ENCODE measurements at places on chromosomes 3 and 15.

- DNase-seq: no peak
Observed at GRCh38 chr3:177251755-177252154, 54.5 kb upstream of the TBL1XR1 start.

- no peak for DNase-seq
Observed at GRCh38 chr3:50289130-50289529, 3.1 kb downstream of the IFRD2 start.

DNA sequence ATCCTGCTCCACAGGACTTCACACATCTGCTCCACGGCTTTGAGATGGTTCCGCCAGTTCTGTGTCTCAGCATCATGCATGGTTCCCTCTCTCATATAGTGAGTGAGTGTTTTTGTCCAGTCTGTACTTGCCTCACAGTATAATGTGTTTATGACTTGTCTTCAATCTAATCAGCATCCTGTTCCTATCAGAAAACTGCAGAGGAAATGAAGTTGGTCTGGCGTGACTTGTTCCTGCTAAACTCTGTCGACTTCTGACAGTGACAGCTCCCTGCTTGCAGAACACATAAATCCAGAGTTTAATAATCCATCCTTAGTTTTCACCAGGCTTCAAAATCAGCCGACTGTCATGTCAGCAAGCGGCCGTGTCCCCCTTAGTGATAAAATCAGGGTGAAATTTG lies 222.3 kb downstream of the SLCO3A1 start:
- DNase-seq: no peak

DNA sequence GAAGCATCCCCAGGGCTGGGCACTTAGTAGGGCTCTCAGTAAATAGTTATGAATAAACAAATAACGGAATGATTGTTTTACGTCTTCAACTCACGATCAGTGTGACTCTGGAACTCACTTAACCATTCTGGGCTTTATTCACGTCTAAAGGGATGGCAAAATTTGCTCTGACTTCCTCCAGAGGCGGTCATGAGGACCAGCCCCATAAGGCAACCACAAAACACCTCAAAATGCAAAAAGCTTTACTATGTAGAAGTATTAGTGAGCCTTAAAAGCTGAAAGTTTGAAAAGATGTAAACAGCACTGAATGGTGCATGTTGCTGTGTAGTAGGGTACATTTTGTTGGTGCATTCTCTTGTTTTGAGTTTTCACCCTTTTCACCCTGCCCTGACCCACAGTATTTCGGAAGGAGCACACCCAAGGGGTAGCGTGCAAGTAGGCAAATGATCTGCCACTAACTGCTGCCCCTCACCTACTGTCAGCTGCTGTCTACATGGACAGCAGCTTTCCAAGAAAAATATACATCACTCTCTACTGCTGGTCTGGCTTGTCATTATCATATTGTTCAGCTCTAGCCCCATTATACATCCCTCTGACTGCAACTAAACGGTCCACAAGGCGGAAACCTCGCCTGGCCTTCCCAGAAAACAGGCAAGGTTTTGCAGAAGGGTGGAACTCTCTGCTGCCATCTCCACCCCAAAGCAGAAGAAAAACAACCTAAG lies 308.5 kb upstream of the PROK2 start:
- DNase-seq: no peak

DNA sequence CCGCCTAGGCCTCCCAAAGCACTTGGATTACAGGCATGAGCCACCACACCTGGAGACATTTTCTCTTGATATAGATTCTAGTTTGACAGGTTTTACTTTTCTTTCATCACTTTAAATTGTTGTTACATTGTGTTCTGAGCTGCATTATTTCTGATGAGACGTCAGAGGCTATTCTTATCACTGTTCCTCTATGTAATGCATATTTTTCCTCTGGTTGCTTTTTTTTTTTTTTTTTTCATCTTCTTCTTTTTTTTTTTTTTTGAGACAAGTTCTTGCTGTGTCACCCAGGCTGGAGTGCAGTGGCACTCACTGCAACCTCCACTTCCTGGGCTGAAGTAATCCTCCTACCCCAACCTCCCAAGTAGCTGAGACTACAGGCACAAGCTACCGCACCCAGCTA lies 41.2 kb downstream of the TRA2B start:
- DNase-seq: no peak

DNA sequence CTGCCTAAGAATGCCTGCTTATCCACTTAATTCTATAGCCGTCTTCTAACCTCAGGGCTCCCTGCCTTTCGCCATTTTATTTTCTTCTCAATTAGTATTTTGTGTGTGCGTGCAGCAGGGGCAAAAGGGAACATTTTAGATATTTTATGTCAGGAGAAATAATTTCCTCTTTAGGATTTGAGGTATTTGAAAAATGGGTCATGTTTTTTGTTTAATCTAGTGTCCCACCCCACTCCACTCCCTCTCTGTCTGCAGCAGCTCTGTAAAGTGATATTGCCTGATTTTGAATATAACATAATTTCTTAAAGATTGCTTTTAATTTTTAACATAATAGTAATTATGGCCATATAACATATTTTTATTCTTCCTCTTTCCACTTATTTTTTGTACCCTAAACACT lies 593.2 kb upstream of the DPPA4 start:
- DNase-seq: no peak

DNA sequence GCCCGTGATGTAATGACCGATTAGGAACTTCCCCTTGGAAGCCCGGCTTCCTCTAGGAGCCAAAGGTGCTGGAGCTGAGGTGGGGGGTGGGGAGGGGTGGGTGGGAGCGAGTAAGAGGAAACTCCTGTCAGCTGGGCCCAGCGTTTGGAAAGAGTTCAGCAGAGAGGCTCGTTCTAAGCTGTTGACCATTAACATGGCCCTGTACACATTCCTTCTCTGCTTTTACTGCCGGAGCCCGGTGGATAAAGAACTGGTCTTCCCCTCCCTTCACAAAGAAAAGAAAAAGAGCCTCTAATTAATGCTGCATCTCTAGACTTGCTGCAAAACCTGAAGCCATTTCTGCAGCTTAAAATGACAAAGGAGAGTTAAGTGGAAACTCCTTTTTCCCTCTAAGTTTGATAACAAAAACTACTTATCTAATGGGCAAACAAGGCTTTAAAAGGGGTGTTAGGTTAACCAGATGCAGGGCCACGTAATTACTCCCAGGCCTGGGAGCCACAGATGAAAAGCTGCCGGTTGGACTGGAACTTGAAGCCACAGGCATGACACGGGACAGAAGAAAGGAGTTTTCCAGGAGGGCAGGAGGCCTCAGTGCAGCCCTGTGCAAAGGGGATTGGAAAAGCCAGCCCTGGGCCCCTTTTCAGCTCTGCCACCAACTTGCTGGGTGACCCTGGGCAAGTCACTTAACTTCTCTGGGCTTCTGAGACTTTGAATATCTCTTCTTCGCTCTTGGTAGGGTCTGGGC lies 71.3 kb downstream of the SMAD6 start:
- no peak for DNase-seq

GRCh38 chr3:189460511-189460910 lies 170.7 kb upstream of the TP63 start:
- no peak for DNase-seq

GRCh38 chr3:46812237-46812791 lies 50.9 kb downstream of the MYL3 start:
- DNase-seq: peak; percentile 25

DNA sequence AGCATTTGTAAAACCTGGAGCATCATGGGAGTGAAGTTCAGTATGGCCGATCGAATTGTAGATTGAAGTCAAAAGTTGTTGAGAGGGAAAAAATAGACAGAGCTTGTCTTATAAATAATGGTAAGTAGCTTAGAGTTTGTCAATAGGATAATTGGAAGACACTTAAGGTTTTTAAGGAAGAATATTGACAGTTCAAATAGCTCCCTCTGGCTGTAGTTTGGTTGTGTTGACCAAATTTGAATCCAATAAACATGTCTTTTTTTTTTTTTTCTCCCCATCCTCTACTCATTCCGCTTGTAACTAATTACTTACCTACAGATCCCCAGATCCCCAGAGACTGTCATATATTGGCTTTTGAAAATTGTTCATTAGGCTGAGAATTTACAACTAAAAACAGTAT lies 677.0 kb downstream of the AGBL1 start:
- DNase-seq: no peak

- DNase-seq: no peak
Observed at GRCh38 chr3:126476166-126477060, 722 bp upstream of the ZXDC start.

GRCh38 chr3:95894820-95895219 lies 919.6 kb upstream of the EPHA6 start:
- no peak for DNase-seq

DNA sequence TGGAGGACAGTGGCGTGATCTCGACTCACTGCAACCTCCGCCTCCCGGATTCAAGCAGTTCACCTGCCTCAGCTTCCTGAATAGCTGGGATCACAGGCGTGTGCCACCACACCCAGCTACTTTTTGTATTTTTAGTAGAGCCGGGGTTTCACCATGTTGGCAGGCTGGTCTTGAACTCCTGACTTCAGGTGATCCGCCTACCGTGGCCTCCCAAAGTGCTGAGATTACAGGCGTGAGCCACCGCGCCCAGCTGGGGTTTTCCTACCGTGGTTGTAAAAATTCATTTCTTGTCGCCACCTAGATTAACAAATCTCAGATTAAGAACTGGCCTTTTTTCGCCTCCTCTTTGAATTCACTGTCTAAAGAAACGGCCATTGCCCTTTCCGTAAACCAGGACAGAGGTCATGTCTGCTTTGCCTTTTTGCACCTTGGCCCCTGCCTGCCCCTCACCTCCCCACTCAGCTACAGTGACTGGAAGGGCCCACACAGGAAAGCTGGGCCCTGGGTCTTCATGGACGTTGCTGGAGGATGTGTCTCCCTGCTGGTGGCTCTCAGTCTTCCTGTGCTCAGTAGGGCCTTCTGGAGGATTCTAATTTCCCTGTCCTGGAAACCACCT lies 17.2 kb downstream of the ZNF710 start:
- no peak for DNase-seq

DNA sequence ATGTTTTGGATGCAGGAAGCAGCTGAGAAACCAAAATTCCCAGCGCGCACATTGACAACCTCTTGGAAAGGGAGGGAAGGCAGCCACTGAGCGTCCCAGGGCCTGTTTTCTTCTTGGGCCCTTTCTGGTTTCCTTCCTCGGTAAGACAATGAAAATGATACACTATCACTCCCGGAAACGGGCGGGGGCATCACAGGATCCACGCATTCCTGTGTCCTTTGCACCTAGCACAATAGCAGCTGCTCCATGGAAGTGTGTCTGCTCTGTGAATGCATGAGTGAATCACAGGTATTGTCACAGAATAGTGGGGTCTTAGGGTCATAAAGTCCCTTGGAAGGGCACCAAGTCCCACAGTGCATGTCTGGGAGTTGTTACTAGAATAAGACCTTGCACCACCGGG lies 6.3 kb upstream of the ITPKA start:
- no peak for DNase-seq

DNA sequence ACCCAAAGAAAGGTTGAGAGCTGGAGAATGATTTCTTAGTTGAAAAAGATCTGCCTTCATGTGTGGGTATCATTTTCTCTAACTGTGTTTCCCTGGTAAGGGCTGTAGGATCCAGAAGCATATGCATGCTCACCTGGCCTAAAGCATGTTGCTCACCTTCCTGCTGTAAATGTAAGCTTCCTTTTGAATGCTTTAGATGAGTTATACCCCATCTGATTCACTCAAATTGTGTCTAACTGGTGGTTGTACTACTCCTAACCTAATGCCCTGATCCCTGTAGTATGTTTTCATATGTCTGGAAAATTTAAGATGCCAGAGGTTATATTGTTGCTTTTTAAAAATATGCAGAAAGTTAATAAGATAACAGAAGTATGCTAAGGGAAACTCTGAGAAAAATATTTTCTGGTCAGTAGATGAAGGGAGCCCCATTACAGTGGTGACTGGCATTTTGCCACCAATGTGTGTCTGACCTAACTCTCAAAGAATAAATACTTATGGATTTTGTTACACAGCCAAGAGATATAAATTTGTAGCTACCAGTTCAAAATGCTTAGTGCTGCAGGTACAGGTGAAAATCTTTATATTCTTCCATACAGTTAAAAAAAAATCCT lies 7.7 kb downstream of the FILIP1L start:
- peak; percentile 42 for DNase-seq

DNA sequence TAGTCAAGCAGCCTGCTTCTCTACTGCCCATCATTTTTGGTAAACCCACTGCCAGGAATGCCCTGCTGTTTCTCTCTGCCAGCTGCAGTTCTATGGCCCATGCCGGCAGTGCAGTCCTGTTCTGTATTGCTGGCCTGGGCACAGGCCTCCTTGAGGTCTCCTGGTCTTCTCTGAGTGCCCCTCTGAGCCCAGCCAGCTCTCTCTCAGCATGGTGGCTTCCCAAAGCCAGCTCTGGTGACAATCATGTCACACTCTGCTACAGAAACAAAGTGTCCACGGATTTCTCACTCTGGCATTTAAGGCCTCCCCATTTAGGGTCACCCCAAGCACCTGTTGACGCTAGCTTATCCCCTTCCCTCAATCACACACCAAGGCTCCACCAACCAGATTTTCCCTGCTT lies 24.5 kb downstream of the SRPRB start:
- no peak for DNase-seq

DNA sequence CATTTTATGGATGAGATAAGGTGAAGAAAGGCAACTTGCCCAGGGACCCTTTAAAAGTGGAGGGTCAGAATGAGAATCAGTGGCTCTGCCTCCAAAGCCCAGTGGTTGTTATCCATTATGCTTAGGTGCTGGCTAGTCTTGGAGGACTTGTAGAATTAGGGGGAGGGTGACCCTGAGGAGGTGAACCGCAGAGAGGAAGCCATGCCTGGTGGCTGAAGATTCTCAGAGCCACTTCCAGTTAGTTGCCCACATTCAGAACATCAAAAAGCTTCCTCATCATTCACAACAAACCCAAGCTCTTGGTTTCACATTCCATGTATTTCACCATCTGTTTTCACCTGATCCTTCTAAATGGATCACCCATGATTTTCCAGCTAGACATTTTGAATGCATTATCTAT lies 11.2 kb downstream of the EBLN2 start:
- DNase-seq: no peak

DNA sequence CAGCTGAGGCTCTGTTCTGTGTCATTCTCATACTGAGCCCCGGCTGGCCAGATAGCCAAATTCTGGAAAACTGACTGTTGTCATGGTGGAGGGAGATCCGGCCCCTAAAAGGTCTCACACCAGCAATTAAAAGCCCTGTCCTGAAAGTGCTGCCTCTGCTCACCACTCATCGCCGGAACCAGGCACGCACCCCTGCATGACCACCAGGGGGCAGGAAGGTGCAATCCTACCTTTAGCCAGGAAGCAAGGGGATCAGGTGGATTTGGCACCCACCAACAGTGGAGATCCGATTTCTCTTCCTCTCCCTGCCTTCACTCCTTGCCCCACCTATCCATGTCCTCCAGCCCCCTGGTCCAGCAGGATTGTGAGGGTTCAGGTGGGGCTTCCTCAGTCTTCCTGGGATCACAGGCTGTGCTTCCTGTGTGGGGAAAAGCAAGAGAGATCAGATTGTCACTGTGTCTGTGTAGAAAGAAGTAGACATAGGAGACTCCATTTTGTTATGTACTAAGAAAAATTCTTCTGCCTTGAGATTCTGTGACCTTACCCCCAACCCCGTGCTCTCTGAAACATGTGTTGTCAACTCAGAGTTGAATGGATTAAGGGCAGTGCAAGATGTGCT lies 16.1 kb upstream of the CACNA2D2 start:
- peak; percentile 2 for DNase-seq
